ENCODE measurements at places on chromosomes 11 and 22. TPM values are rescaled to one million over a fixed set of nuclear protein-coding genes. Genes with fewer than 3 reads are reported as not detected.

DNA sequence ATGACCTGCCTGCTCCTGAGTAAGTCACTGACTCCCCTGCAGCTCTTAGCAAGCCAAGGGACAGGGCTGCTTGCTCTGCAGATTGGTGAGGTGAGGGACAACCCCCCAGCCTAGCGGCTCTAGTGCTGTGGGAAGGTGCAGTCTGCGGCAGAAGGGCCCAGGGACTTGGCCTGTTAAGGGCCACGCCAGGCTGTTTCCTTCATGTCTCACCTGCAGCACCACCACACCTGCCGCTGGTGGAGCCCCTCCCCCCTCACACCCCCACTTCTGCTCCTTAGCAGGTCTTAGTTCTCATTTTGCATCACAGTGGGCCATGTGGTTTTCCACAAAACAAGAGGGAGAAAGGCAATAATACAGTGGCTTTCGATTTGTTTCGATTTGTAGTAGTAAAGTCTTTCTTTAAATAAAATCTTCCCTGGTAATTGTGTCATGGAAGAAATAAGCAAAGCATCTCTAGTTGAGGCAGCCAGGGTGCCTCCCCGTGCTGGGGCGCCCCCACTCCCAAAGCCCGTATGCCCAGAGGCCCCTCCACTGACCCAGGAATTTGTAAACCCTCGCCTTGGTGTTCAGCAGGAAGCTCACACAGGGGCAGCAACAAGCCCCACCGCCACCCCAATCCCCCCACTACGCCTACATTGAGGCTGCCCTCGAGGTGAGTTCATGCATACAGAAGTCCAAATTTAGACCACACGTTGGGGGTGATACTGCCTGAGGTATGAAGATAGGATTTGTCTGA is 86.5 kb upstream of the CLDN5 start:
- DNase-seq = no peak
- peaks cover 25% of the 10 kb centered on the region for H3K27me3 ChIP-seq
- H3K36me3 ChIP-seq = no peaks in the 10 kb centered on the region
- no peaks in the 10 kb centered on the region for H3K4me1 ChIP-seq
- no peak overlapping the region for H3K27ac ChIP-seq
- no peak overlapping the region for H3K4me3 ChIP-seq

DNA sequence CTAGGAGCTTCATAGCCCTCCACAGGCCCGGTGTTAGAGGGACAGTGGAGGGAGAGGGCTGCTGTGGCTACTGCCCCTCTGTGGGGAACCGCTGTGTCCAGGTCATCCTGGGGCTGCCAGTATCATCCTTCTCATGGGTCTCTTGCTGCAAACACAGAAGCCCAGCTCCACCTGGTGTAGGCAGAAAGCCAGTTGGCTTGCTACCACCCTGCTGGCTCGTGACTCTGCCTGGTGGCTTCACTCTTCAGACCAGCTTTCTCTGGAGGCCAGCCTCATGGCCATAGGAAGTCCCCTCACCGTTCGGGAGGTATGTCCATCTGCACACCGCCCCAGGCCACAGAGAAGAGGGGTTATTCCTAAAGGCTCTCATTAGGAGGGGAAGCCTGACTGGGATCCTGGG is 19.4 kb upstream of the SUSD2 start:
- H3K27me3 ChIP-seq = no peaks in the 10 kb centered on the region
- H3K27ac ChIP-seq = peak overlapping the region; percentile 47
- peaks cover 3% of the 10 kb centered on the region for H3K36me3 ChIP-seq
- H3K4me1 ChIP-seq = peaks cover 36% of the 10 kb centered on the region
- DNase-seq = no peak

DNA sequence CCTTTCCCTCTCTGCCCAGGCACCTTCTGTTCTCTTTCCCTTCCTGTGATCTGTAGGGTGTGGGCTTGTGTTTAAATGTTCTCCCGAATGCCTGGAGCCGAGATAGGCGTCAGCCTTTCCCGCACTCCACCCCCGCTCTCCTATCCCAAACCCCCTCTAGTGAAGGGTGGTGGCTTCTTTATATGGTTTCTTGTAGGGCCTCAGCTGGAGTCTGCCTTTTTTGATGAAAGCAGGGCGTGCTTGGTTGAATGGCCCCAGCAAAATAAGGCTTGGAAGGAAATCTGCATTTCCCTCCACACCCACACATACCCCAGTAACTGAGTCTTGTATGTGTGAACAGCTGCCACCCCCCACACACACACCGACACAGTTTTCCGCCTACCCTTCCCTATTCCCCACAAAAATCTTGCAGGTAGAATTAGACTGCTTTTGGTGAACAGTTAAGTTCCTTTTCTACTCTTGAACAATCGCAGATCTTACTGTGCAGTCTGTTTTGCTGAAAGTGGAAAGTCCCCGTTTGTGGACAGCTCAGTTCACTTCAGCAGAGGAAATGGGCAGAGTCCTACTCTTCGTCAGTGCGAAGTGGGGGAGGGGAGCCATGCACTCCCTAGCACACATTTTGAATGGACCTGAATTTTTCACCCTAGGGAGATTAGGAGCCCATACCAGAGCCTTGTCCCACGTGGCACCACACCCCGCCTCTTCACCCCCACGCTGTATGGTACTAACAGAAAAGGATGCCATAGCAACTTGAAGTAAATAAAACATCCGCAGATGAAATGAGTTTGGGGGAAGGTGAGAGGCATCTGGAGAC is 25.5 kb upstream of the GRK2 start:
- no peak for DNase-seq
- peaks cover 15% of the 10 kb centered on the region for H3K36me3 ChIP-seq
- peak overlapping the region; percentile 100 for H3K27ac ChIP-seq
- no peaks in the 10 kb centered on the region for H3K27me3 ChIP-seq
- peaks cover 40% of the 10 kb centered on the region for H3K4me1 ChIP-seq

GRCh38 chr11:57626895-57627294 is 22.8 kb downstream of the YPEL4 start:
- no peaks in the 10 kb centered on the region for H3K4me1 ChIP-seq
- H3K36me3 ChIP-seq = no peaks in the 10 kb centered on the region
- peaks cover 38% of the 10 kb centered on the region for H3K27me3 ChIP-seq
- no peak overlapping the region for H3K4me3 ChIP-seq
- DNase-seq = no peak

- no peaks in the 10 kb centered on the region for H3K27me3 ChIP-seq
- no peak overlapping the region for H3K4me3 ChIP-seq
- DNase-seq = no peak
Measured at GRCh38 chr22:49803134-49803533, 24.5 kb downstream of the BRD1 start.

- peaks cover 11% of the 10 kb centered on the region for H3K4me1 ChIP-seq
- no peaks in the 10 kb centered on the region for H3K36me3 ChIP-seq
- H3K27ac ChIP-seq = no peak overlapping the region
- peaks cover 79% of the 10 kb centered on the region for H3K27me3 ChIP-seq
- no peak for DNase-seq
Measured at GRCh38 chr11:124719534-124719933, 20.2 kb upstream of the NRGN start.

DNA sequence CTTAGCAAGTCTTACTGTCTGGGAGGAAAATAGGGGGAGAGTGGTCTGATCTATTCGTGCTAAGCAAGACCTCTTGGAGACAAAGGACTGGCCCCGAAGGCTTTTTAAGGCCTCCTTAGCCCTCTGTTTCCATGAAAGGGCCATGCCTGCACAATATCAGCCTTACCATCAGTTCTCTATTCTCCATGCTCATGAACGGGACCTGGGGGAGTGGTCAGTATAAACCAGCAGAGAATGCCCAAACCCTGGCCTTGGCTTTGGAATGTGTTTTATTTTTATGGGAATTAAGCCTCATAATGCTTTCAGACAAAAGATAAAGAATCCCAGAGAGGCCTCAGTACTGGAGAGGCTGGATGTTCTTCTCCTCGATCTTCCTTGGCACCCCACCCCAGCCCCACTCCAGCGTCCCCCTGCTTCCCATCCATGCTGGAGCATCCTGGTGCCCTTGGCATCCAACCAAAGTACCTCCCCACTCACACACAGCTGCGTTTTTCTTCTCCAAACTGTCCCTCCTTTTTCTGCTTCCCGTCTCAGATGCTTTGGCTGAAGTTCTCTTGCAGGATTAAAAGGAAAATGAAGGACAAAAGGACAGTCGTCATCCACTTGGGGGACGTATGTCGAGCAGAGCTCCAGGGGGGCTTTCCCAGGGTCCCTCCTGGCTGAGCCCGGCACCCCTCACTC is 18.6 kb downstream of the FXYD6 start:
- DNase-seq = no peak
- H3K4me3 ChIP-seq = no peak overlapping the region
- H3K36me3 ChIP-seq = no peaks in the 10 kb centered on the region
- H3K27ac ChIP-seq = no peak overlapping the region
- H3K27me3 ChIP-seq = peaks cover 3% of the 10 kb centered on the region

DNA sequence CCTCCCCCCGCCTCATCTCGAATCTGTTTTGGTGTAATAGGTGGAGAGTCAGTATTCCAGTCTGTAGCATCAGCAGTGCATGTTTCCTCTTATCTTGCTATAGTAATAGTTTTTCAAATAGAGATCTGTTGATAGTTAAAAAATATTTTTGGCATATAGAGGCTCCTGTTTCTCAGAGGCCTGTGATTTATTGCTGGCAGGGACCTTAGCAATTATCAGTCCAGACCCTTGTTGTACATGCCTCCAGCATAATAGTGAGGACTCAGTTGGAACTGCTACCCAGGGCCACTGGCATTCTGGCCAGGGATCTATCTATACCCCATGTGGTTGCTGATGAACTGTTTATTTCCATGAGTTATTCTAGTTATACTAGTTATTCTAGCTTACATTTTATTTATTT is 52.6 kb downstream of the SPECC1L start:
- H3K27me3 ChIP-seq = no peaks in the 10 kb centered on the region
- H3K36me3 ChIP-seq = peaks cover 20% of the 10 kb centered on the region
- peaks cover 24% of the 10 kb centered on the region for H3K4me1 ChIP-seq
- no peak overlapping the region for H3K27ac ChIP-seq
- no peak overlapping the region for H3K4me3 ChIP-seq

DNA sequence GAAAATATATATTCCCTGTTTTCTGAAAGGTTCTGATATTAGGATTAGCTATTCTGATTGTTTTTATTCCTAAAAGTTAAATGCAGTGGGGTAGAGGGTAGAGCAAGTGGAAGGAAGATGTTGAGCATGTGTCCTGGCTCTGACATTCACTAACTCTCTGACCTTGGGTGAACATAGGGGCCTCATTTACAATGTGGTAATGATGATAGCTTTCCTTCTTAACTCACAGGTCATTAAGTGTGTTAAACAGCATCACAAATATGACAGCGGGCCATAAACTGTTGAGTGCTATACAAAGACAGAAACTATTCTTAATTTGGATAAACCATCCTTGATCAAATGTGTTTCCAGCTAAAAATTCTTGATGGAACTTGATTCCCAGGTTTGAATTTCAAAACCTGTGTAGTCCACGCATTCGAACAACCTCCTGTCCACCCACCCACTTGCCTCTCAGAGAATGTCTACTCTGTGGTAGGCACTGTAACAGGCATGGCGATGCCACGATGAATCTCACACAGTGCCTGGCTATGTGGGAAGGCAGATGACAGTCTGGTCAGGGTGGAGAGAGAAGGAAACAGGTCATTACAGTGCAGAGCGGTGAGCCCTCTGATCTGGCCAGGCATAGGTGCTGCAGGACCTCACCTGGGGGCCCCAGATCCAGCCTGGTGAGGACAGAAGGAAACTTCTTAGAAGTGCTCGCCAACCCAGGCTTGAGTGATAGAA is 19.3 kb upstream of the PEX26 start:
- H3K27ac ChIP-seq = no peak overlapping the region
- H3K27me3 ChIP-seq = peaks cover 4% of the 10 kb centered on the region
- no peak overlapping the region for H3K4me3 ChIP-seq
- no peak for DNase-seq
- no peaks in the 10 kb centered on the region for H3K36me3 ChIP-seq
- peaks cover 52% of the 10 kb centered on the region for H3K4me1 ChIP-seq

DNA sequence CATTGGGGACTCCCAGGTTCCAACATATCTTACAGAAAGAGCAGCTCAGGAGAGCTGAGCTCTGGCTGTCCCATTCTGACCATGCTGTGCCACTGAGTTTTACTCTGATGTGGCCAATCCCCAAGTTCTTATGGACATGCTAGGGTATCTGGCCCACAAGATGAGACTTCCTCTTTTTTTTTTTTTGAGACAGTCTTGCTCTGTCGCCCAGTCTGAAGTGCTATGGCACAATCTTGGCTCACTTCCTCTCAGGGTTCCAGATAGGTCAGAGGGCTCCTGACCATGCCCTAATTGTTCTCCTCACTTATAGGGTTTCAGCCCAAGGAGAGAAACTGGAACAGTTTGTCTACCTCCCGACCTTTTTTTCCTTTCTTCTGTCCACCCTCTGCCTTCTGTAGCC is 152.3 kb upstream of the CCDC90B start:
- H3K27ac ChIP-seq = no peak overlapping the region
- H3K4me3 ChIP-seq = no peak overlapping the region
- no peaks in the 10 kb centered on the region for H3K36me3 ChIP-seq
- H3K27me3 ChIP-seq = no peaks in the 10 kb centered on the region

GRCh38 chr11:113681282-113681681 is 24.8 kb downstream of the TMPRSS5 start:
- peaks cover 10% of the 10 kb centered on the region for H3K27me3 ChIP-seq
- no peak overlapping the region for H3K4me3 ChIP-seq
- DNase-seq = no peak

DNA sequence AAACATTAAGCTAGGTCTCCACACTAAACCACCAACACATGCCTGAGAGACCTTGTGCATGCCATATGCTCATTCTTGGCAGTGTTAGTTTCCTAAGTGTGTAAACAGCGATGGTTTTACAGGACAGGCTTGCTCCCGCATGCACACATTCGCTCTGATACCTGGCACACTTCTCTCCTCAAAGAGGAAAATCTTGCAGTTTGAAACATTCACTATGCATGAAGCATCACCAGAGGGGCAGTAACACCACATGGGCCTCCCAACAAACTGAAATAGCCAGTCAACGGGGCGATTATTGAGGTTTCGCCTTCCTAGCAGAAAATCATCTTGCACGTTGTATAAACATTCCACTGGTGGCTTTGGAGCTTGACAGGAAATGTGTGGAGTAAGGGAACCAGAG is 52.6 kb downstream of the ABTB2 start:
- no peaks in the 10 kb centered on the region for H3K36me3 ChIP-seq
- peaks cover 7% of the 10 kb centered on the region for H3K27me3 ChIP-seq
- no peak for DNase-seq
- no peak overlapping the region for H3K27ac ChIP-seq
- H3K4me3 ChIP-seq = no peak overlapping the region

- no peak overlapping the region for H3K4me3 ChIP-seq
- no peaks in the 10 kb centered on the region for H3K36me3 ChIP-seq
- no peak overlapping the region for H3K27ac ChIP-seq
- no peaks in the 10 kb centered on the region for H3K4me1 ChIP-seq
- H3K27me3 ChIP-seq = peaks cover 10% of the 10 kb centered on the region
- no peak for DNase-seq
Measured at GRCh38 chr11:20544603-20545237, 54.7 kb upstream of the SLC6A5 start.

DNA sequence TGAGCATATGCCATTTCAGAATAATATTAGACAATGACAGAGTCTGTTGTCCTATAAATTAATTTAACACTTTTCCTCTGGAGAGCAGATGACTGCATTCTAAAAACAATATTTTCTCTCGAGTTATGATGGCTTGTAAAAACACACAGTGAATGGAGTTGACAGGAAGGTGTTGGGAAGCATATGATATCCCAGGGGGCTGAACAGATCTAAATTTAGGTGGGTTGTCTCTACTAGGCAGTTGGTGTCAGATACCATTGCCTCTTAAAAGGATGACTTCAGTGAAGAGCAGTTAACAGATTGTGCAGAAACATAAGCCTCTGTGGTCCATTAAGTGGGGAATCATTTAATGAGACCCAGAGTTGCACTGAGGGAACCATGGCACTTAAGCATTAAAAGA is 30.7 kb downstream of the SVIP start:
- H3K36me3 ChIP-seq = no peaks in the 10 kb centered on the region
- no peak for DNase-seq
- no peaks in the 10 kb centered on the region for H3K4me1 ChIP-seq
- no peak overlapping the region for H3K27ac ChIP-seq
- H3K27me3 ChIP-seq = peaks cover 3% of the 10 kb centered on the region

The IFITM10 gene
- total RNA-seq = 24.0 TPM

The PGR gene
- not detected for total RNA-seq

The OR52N5 gene
- not detected for total RNA-seq

The MORC2 gene
- 29.1 TPM for total RNA-seq

The OR8D1 gene
- not detected for total RNA-seq
